ENCODE measurements at places on chromosomes 12 and 14. TPM values are rescaled to one million over a fixed set of nuclear protein-coding genes. Genes with fewer than 3 reads are reported as not detected.

DNA sequence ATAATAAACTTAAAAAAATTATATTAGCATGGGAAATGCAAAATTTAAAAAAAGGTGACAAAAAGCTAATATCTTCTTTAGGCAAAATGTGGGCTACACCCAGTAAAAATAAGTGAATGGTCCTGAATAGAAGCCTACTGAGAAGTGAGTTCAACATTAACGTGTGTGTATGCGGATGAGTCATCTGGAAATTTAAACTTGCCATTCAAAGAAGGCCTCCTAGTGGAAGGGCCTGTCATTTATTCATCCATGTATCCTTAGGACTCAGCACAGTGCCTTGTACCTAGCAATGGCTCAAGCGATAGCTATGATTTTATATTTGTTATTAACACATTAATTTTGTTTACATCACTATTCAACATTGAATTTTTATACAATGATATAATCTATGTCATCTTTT is 226.2 kb downstream of the NUBPL start:
- DNase-seq = no peak

GRCh38 chr14:74698465-74698864 is 14.4 kb downstream of the AREL1 start:
- no peak for DNase-seq

Gene KRT71
- total RNA-seq = not detected

DNA sequence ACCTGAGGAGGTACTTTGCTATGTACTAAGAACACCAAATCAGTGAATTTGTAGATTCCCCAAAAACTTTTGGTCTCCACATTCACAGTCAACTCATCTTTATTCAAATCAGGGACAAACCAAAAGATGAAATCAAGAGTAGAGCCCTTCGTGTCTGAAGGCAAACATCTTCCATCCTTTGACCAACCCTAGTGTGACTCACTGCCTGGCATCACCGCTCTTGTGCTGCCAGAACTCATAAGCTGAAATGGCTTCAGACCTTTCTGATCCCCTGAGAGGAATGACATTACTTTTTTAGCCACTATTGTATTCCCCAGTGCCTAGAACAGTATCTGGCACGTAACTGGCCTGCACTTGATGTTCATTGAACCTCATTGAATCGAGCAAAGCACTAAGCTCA is 50.1 kb downstream of the GOLGA5 start:
- DNase-seq = no peak

Gene IGF1
- 2.3 TPM for total RNA-seq

- DNase-seq = no peak
Measured at GRCh38 chr14:32593290-32593942, 264.3 kb downstream of the AKAP6 start.

DNA sequence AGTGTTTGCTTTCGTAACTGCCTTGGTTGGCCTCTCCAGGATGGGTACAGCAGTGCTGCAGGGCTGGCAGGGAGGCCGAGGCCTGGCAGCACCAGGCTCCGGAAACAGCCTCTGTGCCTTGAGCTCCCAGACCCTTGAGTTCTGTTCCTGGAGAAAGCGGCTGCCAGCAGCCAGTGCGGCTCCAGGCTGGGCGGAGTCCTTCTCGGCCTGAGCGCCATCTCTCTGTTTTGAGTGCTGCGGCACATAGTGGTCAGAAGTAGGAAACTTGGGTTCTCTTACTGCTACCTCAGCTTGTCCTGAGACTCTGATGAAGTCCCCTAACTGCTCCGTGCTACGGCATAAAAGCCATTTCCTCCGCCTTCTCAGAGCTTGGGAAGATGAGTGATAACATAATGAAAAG is 65.9 kb downstream of the KCNA1 start:
- DNase-seq = no peak

GRCh38 chr14:62796431-62796830 is 248.8 kb downstream of the KCNH5 start:
- no peak for DNase-seq

DNA sequence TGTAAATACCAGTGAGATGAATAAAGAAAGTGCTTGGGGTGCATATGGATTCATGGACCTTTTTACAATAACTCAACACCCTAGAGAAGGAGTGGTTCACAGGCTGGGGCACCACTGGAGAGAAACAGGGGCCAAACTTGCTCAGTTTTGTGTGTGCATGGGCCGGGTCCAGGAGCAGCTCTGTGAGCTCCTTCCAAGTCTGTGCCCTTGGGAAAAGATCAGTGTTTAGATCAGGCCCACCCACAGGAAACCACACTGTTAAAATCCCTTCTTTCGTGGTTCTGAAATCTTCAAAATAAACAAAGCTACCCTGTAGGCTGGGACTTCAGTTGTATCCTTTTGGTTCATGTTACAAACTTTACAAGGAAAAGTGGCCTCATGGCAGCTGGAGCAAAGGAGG is 156.1 kb upstream of the TMEM260 start:
- DNase-seq = no peak

Gene ZDHHC22
- total RNA-seq = not detected

DNA sequence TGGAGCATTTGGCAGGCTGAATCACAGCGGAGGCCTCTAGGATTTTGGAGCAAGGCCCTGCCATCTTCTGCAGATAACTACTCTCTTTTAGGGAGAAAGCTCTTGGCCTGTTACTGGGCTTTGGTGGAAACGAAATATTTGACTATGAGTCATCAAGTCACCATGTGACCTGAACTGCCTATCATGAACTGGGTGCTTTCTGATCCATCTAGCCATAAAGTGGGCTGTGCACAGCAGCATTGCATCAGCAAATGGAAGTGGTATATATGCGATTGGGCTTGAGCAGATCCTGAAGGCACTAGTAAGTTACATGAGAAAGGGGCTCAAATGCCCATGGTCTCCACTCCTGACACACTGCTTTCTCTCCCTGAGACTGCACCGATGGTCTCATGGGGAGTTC is 21.1 kb downstream of the GYS2 start:
- DNase-seq = no peak

GRCh38 chr14:106491851-106492250 is 965.5 kb downstream of the TMEM121 start:
- no peak for DNase-seq

- no peak for DNase-seq
Measured at GRCh38 chr12:6536894-6537579, 2.7 kb downstream of the GAPDH start.

DNA sequence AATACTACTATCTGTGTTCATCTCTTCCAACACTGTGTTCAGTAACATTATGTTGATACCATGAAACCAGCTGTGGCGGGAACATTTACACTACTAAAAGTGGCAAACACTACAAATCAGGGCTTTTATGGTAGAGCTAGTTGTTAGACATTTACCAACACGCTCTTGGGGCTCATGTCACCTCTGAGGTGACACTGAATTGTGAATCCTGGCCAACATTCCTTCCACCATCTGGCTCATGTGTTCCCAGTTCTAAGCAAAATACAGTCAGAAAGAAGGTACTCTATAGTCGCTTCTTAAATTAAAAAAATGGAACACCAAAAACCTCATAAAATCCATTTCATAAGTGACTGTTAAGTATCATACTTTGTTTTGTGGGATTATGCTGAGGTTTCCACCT is 436.6 kb downstream of the FUT8 start:
- no peak for DNase-seq

DNA sequence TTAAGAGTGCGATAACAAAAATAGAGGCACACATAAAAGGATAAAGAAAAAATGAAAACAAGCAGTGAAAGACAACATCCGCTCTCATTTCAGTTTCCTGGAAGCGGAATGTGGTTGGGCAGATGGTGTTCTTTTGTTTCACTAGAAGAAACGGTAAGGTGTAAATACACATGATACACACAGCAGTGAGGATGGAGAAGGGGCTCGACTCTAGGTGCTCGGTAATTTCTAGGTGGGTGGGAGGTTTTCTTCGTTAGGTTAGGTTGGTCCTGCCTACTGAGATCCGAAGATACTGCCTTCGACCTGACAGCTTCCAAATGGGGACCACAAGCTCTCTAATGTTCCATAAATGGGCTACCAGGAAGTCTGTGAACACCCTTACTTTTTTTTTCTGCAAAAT is 1082.5 kb downstream of the BCL11B start:
- DNase-seq = no peak

DNA sequence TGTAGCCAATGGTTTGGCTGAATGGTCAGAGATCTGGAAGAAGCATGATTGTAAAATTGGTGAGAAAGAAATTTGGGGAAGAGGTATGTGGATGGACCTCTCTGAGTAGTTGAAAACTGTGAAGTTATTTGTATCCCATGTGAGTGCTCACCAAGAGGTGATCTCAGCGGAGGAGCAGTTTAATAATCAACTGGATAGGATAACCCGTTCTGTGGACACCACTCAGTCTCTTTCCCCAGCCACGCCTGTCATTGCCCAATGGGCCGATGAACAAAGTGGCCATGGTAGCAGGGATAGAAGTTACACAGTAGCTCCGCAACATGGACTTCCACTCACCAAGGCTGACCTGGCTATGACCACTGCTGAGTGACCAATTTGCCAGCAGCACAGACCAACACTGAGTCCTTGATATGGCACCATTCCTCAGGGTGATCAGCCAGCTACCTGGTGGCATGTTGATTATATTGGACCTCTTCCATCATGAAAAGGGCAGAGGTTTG is 257.4 kb upstream of the ATXN7L3B start:
- DNase-seq = no peak

GRCh38 chr14:92185559-92185958 is 63.8 kb downstream of the CPSF2 start:
- DNase-seq = no peak

Gene GLI1
- not detected for total RNA-seq

Measured in esophagus squamous epithelium (tissue), 5 donors.